ENCODE measurements at places on chromosomes 1 and 21.

DNA sequence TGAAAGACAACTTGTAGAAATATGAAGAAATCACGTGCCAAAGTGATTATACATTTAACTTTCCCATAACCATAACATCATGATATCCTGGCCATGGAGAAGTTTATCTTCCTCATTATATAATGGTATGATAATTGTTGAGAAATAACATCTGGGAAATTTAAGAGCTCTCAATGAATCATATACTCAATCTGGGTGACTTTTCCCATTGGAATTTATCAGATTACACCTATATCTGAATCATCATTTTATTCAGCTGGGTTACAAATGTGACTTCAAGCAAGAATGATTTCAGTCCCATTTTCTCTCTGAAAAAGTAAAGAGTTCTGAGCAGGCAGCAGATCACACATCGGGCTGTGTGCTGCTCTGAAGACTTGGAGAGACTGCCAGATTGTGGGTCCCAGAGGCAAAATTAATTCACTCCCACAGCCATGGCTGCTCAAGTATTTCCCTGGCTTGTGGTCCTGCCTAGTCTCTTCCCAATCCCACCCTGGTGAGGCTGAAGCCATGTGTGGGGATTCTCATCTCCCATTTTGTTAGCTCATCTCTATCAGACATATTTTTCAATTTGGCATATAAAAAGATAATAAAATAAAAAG lies 278.0 kb downstream of the MRPL39 start:
- no peak for DNase-seq

DNA sequence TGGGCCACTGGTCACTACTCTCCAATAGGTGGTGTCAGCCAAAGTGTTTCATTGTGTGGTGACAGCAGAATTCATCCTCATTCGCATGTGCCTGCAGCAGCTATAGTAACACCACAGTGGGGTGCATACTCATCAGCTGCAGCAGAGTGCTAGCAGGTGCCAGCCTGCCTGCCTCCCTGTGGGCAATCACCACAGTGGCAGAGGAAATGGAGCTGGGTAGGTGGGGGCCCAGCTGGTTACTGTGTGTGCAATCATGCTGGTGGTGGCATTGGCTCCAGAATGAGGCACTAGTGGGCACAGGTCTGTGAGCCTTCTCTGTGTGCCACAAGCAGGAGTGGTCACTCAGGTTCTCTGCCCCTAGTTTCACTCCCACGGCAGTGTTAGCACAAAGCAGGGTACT lies 579.2 kb downstream of the PTPRC start:
- no peak for DNase-seq

- peak; percentile 88 for DNase-seq
Observed at GRCh38 chr1:24643363-24644099, 429 bp downstream of the SRRM1 start.

GRCh38 chr1:101196668-101197067 lies 40.2 kb upstream of the S1PR1 start:
- no peak for DNase-seq

- DNase-seq: no peak
Observed at GRCh38 chr1:6269720-6270400, 9.0 kb upstream of the GPR153 start.

DNA sequence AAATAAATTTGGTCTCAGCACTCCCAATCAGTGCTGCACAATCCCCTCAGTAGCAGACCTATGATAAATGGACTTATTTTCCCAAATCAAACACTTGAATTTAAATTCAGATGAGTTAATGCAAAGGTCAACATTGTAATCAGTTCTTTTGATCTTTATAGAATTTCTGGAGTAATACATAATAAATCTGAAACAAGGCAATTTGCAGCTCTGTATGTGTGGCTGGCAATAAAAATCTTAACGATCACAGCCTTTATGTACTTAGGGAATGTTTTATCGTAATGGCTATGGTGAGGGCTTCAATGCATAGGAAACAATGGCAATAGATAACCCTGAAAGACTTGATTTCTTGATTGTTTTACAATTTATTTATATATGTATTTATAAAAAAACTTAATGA lies 91.4 kb downstream of the GPATCH2 start:
- no peak for DNase-seq

DNA sequence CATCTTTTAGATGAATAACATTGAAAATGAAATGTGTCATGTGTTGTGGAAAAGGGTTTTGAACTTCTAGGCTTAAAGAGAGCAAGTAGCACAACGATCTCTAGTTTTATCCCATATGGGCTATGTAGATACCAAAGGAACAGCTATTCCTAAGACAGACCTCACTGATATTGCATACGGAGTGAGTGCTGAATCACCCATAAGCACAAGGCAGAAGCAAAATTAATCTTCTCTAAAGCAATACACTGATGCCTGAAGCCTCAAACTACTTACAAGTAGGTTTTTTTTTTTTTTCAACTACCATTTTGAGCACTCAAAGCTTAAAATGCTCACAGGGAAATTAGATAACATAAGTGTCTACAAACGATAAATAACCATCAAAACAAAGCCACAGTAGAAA lies 5.0 kb upstream of the KMO start:
- no peak for DNase-seq

DNA sequence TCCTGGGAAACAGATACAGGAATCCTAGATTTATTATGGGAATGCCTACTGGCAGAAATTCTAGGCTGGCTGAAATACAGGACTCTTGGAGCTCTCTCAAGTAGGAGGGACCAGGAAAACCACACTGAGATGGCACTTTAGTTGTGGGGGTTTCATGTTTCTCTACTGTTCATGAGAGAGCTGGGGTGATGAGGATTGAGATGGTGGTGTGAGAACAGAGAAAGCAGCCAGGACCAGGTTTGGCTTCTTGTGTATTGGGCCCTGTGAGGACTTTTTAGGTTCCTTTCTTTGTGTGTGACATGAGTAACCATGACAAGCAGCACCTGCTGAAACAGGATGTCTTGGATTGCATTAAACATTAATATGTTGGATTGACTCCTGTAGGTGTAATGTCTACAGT lies 4.9 kb downstream of the ARID1A start:
- no peak for DNase-seq

- no peak for DNase-seq
Observed at GRCh38 chr1:114033216-114033706, 54.0 kb downstream of the OLFML3 start.

DNA sequence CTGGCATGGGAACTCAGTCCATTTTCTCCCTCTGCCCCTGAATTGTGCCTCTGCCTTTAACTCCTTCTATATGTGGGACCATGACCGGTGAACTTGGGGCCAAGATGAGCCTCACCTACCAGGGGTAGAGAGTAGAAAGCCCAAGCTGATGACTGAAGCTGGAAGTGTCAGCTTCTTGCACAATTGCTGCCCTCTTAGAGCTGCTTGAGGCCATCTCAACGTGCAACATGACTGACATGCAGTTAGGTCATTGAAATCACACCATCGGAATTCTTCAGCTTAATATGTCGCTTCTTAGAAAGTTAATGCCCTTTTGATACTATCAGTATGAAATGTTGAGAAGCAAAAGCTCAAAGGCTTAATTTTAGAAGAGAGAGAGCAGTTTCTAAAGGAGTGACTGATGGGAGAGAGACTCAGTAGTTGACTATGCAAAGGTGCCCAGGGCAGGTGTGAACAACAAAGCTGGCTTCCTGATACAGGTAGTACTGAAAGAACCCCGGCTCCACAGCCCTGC lies 89.4 kb upstream of the UBE2U start:
- DNase-seq: no peak

DNA sequence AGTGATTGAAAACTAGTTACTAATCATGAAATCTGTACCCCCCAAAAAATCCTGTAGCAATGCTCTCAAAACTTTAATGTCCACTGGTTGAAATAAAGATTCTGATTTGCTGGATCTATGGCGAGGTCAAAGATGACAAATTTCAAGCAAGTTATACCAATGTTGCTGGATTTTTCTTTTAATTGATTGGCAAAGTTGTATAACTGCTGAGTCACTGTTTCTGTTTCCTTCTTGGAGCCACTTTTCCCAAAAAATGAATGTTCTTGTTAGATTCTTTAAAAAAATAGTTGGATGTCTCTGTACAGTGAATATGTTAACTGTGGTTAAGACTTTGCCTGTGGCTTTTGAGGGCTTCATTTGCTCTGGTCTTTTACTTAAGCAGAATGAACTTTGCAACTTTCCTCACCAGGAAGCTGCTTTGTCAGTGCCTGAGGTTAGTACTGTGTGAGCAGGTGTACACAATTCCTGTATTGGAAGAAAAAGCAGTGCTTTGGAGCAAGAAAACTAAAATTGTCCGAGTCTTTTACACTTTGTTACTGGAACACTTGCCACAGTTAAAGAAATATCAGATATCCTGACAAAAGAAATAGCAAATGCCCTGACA lies 1211.9 kb downstream of the MRPL39 start:
- no peak for DNase-seq

DNA sequence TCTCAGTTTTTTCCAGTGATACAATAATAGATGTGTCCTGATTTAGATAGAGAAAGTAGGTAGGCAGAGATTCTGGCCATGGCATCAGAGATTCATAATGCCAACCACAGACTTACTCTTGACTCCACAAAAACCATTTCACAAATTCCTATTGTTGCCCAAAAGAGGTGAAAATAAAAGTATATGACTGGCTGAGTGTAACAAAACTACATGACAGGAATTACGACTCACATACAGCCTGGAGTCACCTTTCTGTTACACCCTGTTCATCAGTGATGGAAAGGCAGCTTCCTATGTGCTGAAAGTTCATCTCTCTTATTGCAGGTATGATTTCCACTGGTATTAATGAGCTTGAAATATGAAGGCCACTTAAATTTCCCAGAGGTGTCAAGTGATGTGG lies 72.3 kb downstream of the MPZL1 start:
- DNase-seq: no peak

DNA sequence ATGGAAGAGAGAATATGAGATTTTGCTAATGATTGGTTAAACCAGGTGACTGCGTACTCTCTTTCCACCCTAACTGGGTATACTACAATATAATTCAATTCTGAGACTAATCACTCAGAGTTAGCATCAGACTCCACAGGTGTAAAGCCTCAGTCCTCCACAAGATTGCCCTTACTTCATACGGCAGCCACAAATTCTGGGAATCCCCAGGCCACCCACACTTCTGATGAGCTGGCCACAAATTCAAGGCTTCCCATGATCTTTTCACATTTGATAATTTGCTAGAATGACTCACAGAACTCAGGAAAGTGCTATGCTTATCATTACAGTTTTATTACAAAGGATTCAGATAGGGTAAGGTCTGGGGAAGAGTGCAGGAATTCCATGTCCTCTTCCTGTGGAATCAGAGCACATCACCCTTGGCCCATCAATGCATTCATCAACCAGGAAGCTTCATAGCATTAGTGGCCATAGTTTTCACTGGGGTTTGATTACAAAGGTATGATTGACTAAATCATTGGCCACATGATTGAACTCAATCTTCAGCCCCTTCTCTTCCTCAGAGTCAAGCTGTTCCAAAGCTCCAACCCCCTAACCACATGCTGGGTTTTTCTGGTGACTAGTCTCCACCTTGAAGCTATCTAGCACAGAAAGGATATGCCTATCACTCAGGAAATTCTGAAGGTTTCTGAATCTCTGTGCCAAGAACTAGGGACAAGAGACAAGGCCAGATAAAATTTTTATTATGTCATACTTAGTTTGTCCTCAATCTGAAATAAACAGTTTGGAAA lies 131.7 kb downstream of the HHIPL2 start:
- no peak for DNase-seq

GRCh38 chr1:10973552-10973951 lies 38.9 kb upstream of the TARDBP start:
- DNase-seq: no peak

DNA sequence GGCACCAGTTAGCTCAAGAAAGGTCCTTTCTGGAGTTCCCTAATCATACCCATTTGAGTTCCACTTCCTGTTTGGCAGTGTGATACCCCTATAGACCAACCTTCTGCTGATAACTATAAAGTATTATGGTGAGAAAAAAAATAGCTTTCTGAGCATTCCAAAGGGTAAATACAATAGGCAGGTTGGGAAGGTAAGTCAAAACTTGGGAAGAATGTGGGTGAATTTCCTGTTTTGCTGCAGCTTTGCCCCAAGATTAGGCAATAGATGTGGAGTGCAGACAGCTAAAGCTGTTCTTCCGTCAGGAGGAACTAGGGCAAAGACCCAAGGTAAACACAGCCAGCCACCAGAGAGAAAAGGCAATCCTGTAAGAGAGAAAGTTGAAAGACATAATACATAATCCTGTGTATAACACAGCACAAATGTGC lies 49.9 kb upstream of the GUCA2A start:
- DNase-seq: no peak

- no peak for DNase-seq
Observed at GRCh38 chr1:26352338-26352679, 1.6 kb downstream of the CRYBG2 start.

DNA sequence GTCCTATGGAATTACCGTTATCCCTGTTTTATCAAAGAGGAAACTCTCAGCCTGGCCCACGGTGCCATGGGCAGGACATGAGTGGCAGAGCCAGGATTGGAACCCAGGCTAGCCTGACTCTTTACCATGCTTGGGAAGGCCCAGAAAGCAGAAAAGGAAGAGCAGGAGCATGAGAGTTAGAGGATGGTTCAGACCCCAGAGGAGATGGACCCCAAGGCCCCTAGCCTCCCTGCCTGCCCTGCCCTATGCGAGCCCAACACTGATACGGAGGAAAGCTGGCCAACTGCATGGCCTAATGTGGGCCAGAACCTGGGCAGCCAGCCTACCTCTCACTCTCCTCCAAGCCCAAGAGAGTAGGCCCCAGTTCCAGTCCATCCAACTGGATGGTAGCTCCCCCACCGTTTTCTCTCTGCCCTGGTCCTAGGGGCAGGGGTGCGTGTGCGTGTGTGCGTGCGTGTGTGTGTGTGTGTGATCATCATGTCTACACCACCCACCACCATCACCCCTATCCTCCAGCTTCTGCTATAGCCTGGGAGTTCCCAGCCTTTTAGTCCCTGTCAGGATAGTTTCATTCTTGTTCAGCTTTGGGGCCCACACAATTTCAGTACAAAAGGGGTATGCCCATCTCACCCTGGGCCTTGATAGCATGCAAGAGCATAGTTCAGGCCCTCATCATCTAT lies 15.4 kb upstream of the MEX3A start:
- DNase-seq: no peak

GRCh38 chr21:19228226-19228625 lies 824.6 kb upstream of the TMPRSS15 start:
- no peak for DNase-seq

- DNase-seq: no peak
Observed at GRCh38 chr1:3062616-3063378, 6.2 kb upstream of the PRDM16 start.

- no peak for DNase-seq
Observed at GRCh38 chr1:9238134-9238533, 3.6 kb downstream of the H6PD start.

DNA sequence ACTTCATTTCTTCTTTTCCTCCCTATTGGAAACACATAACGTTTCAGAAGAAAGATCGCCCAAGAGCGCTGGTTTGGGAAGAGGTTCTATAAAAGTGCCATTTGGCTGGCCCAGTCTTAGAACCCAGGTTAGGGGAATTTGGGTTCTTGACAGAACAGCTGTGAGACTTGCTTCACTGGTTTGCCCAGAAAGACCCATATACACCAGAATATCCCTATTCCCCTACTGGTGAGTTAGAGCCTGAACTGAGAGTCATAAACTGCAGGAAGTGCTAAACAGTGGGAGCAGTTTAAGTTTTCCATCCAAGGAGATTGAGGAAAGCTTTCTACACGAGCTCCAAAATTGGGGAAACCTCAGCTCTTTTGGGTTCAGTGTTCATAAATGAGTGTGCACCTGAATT lies 275.2 kb downstream of the VAV3 start:
- no peak for DNase-seq

All from vagina (tissue), 2 donors.